ENCODE measurements at places on chromosomes 13 and 19.

GRCh38 chr19:58351990-58352755 is 1.1 kb downstream of the A1BG start:
- DNase-seq, result no peak

- no peak for DNase-seq
These were observed 113.6 kb upstream of the PCDH9 start for GRCh38 chr13:67343777-67344176.

- no peak for DNase-seq
These were observed 5.6 kb upstream of the ZNF331 start for GRCh38 chr19:53532362-53532761.

- DNase-seq, result peak; percentile 52
These were observed 930.0 kb upstream of the SLITRK6 start for GRCh38 chr13:86729206-86729605.

GRCh38 chr19:1715540-1715939 is 37.8 kb upstream of the ONECUT3 start:
- DNase-seq, result no peak

DNA sequence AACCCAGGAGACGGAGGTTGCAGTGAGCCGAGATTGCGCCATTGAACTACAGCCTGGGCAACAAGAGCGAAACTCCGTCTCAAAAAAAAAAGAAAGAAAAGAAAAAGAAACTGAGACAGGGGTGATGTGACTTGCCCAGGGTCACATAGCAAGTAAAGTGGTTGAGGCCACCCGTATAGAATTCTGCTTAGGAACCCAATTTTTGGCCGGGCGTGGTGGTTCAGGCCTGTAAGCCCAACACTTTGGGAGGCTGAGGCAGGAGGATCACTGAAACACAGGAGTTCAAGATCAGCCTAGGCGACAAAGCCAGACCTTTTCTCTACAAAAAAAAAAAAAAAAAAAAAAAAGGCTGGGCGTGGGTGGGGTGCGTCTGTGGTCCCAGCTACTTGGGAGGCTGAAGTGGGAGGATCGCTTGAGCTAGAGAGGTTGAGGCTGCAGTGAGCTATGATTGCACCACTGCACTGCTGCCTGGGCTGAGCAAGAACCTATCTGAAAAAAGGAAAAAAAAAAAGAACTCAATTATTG is 1.3 kb downstream of the SNRPA start:
- DNase-seq, result no peak

DNA sequence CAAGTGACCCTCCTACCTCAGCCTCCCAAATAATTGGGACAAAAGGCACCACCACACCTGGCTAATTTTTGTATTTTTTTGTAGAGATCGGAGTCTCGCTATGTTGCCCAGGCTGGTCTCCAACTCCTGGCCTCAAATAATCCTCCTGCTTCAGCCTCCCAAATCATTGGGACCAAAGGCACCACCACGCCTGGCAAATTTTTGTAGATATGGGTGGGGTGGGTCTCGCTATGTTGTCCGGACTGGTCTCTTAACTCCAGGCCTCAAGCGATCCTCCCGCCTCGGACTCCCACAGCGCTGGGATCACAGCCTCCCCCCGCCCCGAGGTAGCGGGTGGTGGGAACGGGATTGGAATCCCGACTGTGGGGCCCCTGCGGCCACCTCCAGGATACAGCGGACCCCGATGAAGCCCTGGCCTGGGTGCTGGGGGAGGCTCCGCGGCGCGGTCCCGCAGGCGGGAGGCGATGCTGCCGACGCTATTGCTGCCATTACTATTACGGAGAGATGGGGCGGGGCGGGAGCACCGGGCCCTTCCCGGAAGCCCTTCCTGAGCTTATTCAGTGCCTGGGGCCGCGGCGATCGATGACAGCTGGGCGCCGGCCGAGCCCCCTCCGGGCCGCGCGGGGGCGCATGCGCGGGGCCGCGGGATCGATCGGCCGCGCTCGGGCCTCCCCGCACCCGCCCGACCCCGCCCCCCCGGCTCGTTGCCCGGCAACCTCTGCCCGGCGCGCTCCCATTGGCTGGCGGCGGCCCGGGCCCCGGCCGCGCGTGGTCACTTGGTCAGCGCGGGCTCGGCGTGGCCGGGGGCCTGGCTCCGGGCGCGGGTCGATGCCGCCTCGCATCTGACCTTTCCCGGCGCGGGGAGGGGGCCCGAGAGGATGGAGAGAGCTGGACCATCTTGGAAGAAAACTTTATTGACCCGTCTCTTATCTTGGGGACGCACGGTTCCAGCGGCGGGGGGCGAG is 27.9 kb upstream of the ONECUT3 start:
- no peak for DNase-seq

GRCh38 chr19:39405261-39405957 is 1.2 kb upstream of the ZFP36 start:
- DNase-seq, result no peak

GRCh38 chr19:9132422-9132821 is 5.7 kb upstream of the OR7G3 start:
- DNase-seq, result no peak

DNA sequence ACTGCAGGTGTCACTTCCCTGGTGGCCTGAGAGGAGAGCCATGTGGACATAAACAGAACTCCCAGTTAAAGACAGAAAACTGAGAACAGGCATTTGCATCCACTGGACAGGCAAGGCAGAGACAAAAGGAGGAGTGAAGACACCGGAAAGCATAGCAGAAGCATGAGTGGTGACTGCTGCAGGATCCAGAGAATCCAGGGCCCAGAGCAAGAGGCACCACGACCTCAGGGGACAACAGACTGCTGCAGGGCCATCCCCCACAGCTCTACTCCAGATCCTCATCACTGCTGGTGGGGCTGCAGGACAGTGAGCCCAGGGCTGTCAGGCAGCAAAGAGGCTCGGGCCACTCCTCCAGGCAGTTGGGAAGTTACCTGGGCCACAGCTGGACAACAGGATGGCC is 14.5 kb upstream of the ISYNA1 start:
- DNase-seq, result no peak

GRCh38 chr13:28301839-28302238 is 163.5 kb downstream of the PAN3 start:
- DNase-seq, result no peak

DNA sequence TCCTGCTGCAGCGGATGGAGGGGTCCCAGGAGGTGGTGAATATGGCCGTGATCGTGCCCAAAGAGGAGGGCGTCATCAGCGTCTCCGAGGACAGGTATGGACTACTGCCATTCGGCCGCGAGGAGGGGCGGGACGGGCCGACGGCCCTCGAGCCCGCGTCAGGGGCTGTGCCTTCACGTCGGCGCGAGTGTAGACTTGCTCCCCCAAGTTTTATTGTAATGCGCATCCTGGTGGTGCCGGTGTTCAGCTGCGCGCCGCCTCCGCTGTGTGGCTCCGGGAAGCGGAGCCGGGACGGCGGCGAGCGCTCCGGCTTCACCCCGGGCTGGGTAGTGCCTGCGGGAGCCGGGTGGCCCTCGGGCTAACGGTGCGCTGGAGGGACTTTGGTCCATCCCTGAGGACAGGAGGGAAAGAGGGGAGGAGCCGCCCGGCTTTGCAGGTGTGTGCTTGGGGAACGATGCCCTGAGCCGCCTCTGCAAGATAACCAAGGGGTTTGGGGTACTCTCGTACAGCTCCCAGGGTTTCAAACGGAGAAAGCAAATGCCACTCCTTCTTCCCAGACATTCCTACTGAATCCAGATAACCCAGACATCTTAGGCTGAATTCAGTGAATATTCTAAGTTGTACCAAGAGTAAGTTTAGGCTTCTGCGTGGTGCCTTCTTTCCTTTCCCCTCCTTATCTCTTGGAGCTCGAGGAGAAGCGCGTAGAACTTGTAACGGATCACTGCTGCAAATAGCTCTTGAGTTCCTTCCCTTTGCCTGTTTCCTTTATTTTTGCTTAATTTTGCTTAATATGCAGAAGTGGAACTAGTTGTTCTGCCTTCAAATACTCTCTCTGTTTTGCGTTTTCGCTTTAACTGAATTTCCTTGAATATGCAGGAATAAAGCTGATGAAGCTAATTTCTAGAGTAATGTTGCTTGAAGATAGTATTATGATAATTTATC is 740 bp downstream of the WDFY2 start:
- DNase-seq, result peak; percentile 85

GRCh38 chr19:5152013-5152763 is 183.3 kb downstream of the KDM4B start:
- no peak for DNase-seq

DNA sequence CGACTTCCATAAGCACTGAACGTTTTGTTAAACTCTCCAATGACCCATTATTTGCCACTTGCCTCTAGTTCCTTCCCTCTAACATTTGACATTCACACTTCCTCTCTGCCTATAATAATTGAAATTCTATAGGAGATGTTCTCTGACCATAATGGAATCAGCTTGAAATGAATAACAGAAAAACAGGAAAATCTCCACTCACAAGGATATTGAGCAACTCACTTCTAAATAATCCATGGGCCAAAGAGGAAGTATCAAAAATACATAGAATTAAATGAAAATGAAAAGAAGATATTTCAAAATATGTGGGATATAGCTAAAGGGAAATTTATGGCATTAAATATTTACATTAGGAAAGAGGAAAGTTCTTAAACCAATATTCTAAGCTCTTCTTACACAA is 3.4 kb upstream of the FCGBP start:
- no peak for DNase-seq

Measured in Karpas-422 (cell line).